ENCODE measurements at places on chromosomes 2 and 18. TPM values are rescaled to one million over a fixed set of nuclear protein-coding genes. Genes with fewer than 3 reads are reported as not detected.
A peak's percentile ranks its signal among the peaks of the same experiment; 100 is the strongest.

- DNase-seq: peak; percentile 92
Observed at GRCh38 chr2:149094217-149095015, 55.9 kb downstream of the LYPD6B start.

The PPP1R1C gene
- 2.0 TPM for total RNA-seq

The CPO gene
- total RNA-seq: not detected

The ECEL1 gene
- total RNA-seq: not detected

The SLC14A1 gene
- total RNA-seq: 0.34 TPM

DNA sequence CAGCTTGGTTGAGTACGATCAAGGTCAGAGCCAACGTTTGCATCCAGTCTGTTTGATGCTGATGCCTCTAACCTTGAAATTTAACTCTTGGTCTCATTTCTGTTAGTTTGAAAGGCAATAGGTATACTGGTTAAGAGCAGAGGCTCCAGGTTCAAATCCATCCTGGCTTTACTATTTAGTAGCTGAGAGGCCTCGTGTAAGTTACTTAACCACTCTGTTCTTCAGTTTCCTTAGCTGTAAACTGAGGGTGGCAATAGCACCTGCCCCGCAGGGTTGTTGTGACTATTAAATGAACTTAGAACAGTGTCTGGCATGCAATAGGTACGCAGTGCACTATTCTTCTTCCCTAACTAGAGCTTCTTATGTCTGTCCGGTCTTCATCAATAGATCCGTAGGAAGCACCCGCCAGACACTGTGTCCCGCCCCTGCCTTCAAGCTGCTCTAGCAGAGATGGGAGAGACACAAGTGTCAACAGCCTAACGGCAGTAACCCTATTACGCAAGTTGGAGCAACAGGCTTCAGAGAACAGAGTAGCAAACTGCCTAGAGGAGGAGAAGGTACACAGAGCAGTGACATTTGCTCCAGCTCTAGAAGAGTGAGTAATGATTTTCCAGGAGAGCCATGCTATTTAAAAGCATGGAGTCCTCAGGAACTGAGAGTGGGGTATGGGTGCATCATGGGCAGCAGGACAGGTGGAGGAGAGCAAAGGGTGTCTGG lies 62.7 kb upstream of the ST3GAL5 start:
- no peak for DNase-seq

- DNase-seq: no peak
Observed at GRCh38 chr2:216804357-216805350, 55.2 kb downstream of the TNP1 start.

- DNase-seq: no peak
Observed at GRCh38 chr2:240892356-240892755, 3.6 kb downstream of the MAB21L4 start.

The CCDC148 gene
- total RNA-seq: 0.29 TPM

GRCh38 chr2:189444322-189444721 lies 3.0 kb downstream of the WDR75 start:
- peak; percentile 31 for DNase-seq

The VIT gene
- total RNA-seq: 1.0 TPM

The CTAGE1 gene
- not detected for total RNA-seq

DNA sequence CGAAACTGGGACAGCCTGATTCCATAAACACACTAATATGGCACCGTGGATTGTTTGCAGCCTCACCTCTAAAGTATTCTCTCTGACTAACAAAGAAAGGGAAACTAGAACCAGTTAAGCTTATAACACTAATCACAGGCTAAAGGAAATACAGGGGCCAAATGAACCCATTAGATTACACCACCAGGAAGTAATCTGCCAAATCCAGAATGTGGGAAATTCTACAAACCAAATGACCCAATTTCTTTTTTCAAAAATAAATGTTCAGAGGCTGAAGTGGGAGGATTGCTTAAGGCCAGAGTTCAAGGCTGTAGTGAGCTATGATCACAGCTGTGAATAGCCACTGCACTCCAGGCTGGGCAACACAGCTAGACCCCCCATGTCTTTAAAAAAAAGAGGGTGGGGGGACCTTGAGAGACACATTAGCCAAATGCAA lies 1.5 kb upstream of the MPPE1 start:
- DNase-seq: peak; percentile 26

The TIMM21 gene
- total RNA-seq: 51.7 TPM

The SPATA3 gene
- total RNA-seq: not detected

DNA sequence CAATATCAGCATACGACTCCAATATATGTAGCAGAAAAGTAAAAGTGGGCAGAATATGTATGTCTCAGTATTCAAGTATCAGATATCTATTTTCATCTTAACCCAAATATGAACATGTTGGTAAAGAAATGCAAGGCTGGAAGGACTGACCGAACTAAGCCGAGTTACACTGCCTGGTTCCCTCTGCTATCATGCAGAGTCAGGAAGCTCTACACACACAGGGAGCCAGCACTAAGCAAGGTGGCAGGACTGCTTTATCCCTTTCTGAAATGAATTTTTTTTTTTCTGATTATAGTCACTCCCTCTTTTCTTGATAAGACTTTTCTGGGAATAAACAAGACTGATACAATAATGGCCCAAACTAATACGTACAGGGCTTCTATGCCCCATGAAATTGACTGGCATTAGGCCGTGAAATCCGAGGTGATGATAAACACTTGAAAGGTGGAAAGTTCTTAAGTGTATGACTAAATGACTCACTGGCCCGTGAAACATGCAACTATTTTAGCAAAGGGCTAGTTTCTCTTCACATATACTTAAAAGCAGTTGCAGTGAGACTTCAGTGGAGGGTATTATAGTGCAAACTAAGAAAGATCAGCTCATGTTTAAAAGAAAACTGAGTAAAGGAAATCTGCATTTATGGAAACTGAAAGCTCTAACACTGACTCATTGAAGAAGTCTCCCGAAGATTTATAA lies 14.9 kb downstream of the DPP4 start:
- DNase-seq: peak; percentile 61

DNA sequence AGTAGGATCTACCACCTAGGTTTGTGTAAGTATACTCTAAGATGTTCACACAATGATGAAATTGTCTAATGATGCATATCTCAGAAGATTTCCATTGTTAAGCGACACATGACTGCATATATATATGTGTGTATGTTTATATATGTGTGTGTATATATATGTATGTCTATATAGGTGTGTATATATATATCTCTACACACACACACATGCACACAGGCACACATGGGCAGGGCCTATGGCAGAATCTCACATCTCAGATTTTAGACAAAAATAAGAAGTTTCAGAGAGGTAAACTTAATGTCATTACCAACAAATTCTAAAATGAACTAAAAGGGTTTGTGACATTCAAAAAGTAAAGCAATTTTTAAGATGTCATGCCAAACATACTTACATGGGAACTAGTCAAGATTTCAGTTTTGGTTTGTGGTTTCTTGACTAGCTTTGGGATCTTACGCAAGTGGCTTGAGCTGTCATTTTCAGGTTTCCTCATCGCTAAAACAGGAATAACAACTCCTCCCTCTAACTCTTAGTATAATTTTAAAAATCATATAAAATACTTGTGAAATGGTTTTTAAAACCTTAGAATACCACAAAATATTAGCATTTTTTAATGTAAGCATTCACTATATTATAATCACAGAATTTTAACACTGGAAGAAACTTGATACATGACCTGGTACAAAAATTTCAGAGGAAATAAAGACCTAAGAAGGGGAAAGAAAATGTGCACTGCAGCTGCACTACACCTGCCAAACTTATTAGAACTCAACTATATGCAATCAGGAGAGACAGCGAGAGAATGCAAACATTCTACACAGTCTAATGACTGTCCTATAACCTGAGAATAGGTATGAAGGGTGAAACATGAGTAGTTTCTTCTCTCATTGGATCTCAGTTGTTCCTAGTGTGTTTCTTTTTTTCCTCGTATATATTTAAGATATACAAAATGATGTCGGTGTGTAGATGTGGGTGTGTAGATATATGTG lies 75.7 kb downstream of the TTC21B start:
- peak; percentile 50 for DNase-seq

DNA sequence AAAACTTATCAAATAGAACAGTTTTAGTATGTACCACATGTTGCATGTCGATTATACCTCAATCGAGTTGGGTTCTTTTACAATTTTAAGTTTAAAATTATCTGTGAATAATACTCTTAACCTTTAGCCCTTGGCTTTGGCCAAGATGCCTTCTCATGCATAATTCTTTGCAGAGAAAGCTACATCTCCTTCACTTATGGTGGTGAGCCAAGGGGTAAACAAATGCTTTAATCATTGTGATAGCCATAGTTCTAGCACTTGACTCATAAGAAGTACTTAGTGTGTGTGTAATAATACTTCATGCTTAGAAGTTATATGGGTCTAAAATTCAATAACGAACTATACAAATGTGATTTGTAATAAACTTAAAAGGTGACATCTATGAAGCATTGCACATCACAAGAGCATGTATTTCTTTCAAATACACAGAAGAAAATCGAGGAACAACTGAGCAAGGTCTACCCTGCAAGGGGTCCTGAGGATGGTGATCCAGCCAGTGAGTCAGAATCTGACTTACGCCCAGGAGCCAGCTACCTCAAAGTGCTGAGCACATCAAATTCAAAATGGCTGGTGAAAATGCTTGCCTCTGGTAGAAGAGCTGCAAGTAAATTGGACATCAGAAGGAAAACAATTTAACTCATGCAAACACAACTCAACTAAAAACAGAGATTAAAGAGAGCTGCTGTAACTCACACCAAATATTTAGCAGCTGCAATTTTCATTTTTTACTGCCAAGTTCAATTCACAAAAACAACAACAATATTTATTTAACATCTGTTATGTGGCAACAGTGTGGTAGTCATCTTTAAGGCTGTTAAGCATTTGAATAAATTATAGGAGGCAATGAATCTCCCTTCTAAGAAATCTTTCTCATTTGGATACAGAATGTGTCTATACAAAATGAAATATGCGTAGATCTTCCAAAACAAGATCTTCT lies 23.8 kb upstream of the TTC39C start:
- DNase-seq: peak; percentile 53

- DNase-seq: no peak
Observed at GRCh38 chr2:174047746-174048145, 82.6 kb upstream of the SP3 start.

- DNase-seq: no peak
Observed at GRCh38 chr18:77161961-77162360, 29.4 kb upstream of the MBP start.

DNA sequence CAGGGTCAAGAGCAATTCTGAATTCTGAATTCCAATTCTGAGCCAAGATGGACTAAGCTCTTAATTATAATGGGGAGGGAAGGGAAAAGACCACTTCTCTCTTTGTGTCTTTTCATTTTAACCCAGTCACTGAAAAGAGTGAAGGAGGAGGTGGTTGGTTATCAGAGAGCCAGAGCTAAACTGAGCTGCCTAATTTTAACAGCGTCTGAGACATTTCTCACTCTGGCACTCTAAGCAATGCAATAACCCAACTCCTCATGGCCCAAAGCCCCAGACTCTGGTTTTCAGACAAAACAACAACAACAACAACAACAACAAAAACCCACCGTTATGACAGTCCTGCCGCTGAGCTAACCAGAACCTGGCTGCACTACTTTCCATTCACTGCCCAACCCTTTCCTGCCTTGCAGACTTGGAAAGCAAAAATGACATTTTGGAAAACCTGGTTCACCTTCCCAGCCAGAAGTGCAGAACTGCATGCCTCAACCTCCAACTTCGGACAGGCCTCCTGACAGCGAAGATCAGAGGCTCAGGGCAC lies 1.0 kb downstream of the CHST10 start:
- no peak for DNase-seq

GRCh38 chr2:47225061-47225783 lies 70.1 kb upstream of the STPG4 start:
- peak; percentile 100 for DNase-seq

The RBMS1 gene
- total RNA-seq: 101 TPM

DNA sequence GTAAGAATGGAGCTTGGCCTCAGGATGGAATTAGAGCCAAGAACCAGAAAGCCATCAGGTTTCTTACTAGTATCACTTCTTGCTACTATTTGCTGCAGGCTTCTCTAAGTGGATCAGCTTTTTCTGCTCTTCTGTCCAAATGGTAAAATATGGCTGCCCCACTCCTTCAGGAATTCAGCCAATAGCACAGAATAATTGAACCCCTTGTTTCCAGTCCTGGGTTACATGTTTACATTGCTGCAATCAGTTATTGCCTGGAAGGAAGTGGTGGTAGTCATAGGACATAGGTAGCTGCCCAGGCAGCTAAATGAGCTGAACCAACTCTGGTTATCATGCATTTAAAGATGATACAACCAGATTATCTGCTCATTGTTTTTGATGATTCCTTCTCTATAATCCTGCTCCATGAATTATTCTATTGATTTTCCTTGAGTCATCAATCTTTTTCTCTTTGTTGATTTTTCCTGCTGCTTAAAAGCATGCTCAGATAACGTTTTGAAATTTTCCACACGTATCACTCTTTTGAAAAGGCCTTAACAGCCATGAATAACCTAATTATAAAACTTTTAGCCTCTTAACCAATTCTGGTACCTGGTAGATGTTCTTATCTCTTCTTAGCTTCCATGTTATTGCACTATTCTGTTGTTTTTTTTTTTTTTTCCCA lies 12.6 kb downstream of the AGPS start:
- DNase-seq: no peak

DNA sequence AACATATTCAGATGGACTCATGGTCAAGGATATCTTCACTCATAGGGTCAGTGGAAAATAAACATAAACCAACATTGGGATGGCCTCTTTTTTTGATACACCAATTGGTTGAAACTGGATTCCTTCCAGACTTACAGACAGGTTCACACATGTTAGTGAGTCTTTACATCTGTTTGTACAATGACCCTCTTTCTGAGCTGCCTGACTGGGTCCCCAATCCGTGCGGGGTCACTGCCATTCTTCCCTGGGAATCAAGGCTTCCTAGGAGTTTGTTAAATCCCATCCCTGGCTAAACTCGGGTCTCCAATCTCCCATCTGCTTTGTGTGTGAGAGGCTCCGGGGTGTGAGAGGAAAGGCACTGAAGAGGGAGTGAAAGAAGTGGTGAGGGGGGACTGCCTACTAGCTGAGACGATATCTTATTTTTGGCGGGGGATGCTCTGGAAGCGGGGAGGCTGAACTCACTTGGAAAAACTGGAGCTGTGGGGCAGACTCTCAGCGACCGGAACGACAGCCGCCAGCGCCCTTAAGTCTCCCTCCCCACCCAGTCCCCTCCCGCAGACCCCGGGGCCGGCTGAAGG lies 487 bp downstream of the STARD6 start:
- peak; percentile 8 for DNase-seq

- DNase-seq: no peak
Observed at GRCh38 chr2:102256276-102256675, 55.1 kb upstream of the IL1RL1 start.

GRCh38 chr18:59783138-59783537 lies 85.9 kb upstream of the CCBE1 start:
- peak; percentile 89 for DNase-seq

DNA sequence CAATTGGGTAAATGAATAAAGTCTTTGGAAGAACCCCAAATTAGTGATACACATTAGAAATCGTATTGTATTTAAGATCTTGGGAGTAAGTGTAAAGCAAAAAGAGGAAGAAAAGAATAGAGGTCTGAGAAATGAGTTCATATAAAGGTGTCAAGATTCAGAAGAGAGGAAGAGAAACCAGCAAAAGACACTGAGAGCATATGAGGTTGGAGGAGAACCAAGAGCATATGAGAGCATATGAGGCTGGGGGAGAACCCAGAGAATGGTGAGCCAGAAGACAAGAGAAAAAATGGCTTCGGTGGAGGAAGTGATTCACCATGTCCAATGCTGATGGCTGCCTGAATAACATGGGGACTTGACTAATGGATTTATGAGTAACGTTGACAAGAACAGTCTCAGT lies 620.1 kb upstream of the GCFC2 start:
- no peak for DNase-seq
